GM23248 (cell line): ENCODE measurements at places on chromosomes 3 and 15. TPM values are rescaled to one million over a fixed set of nuclear protein-coding genes. Genes with fewer than 3 reads are reported as not detected.

DNA sequence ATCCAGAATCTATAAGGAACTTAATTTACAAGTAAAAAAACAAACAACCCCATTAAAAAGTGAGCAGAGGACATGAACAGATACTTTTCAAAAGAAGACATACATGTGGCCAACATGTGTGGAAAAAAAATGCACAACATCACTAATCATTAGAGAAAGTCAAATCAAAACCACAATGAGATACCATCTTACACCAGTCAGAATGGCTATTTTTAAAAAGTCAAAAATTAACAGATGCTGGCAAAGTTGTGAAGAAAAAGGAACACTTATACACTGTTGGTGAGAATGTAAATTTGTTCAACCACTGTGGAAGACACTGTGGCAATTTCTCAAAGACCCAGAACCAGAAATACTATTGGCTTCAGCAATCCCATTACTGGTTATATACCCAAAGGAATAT lies 830.0 kb upstream of the ALCAM start:
- DNase-seq, result no peak

DNA sequence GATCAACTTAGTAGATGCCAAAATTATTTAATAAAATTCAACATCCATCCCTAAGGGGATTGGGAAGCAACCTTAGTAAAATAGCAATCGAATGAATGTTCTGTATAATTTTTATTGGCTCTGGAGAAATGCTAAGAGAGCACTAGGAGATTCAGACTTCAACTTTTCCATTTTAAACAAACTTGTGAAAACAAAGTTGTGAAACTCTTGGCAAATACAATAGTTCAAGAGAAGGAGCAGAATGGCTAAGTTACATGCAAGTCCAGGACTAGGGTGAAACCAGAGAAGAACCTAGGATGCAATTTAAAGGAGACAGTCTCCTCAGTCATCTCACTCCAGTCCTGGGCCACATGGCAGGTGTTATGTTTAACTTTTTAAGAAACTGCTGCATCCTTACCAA lies 16.7 kb upstream of the ZNF280D start:
- peak; percentile 55 for DNase-seq

DNA sequence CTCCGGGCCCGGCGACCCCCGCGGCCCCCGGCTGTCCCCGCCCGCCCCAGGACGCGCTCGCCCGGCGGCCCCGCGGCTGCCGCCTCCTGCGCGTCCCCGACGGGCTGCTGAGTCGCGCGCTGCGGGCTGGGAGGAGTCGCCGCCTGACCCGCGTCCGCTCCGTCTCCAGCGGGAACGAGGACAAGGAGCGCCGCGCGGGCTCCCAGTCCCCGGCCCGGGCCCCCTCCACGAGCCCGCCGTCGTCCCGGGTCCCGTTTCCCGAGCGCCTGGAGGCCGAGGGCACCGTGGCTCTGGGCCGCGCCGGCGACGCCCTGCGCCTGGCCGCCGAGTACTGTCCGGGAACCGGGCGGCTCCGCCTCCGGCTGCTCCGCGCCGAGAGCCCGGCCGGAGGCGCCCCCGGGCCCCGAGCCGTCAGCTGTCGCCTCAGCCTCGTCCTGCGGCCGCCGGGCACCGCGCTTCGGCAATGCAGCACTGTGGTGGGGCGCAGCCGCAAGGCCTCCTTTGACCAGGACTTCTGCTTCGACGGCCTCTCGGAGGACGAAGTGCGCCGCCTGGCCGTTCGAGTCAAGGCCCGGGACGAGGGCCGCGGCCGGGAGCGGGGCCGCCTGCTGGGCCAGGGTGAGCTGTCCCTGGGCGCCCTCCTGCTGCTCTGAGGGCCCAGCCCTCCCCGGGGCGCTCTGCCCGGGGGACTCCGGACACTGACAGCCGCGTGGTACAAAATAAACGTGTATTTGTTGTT lies 1.5 kb downstream of the C2CD4A start:
- peak; percentile 67 for DNase-seq

GRCh38 chr3:139944256-139944910 lies 9.4 kb downstream of the CLSTN2 start:
- DNase-seq, result no peak

DNA sequence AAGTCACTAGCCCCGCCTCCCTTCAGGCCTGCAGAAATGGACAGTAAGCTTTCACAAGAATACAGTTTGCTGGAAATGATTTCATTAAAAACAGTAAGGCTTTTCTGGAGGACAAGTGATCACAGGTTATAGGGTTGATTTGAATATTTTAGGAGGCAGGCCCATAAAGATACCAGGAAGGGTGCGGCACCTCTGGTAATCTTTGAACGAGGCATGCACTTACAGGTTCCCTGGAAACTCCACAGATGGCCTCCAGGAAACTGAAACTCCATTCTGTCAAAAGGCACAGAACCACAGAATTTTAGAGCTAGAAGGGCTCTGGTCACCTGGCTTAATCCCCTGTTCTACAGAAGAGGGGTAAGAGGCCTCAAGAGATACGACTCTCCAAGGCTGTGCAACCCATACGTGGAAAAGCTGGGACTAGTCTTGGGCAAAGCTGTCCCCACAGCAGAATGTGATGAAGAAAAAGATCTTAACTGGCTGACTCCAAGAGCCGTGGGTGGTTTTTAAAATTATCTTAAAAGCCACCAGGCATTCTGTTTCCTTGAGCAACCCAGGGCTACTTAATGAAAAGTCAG lies 1.2 kb downstream of the STARD5 start:
- peak; percentile 42 for DNase-seq

DNA sequence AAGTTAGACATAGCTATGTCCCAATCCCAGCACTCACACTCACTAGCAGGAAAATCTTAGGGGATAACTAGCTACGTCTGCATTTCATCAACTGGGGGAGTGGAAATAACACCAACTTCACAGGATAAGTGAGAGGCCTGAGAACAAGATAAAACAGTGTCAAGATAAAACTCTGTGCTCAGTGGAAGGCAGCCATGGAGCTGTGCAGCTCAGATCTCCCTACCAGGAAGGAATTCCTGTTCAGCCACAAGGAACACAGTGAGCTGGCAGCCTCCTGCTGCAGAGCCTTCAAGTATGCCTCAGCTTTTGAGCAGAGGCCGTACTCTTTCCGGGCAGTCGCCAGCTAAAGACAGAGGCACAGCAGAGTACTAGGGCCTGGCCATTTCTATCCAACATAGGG lies 115.8 kb upstream of the TOPAZ1 start:
- DNase-seq, result peak; percentile 38

The PGBD4 gene
- 0.75 and 0.99 TPM in 2 replicates for polyA plus RNA-seq

The LIPH gene
- polyA plus RNA-seq, result 0.34 TPM in 2 replicates
